ENCODE measurements at places on chromosomes 3 and 15. TPM values are rescaled to one million over a fixed set of nuclear protein-coding genes. Genes with fewer than 3 reads are reported as not detected.
A peak's percentile ranks its signal among the peaks of the same experiment; 100 is the strongest.

Gene TNFSF10
- 29.1 TPM for total RNA-seq

Gene EPHB3
- total RNA-seq, result not detected

Gene GPR171
- 26.8 TPM for total RNA-seq

Gene CIAO2A
- 25.8 TPM for total RNA-seq

Gene DOCK3
- 0.35 TPM for total RNA-seq

Gene ATP13A5
- not detected for total RNA-seq

Gene PROS1
- 0.81 TPM for total RNA-seq

Gene LRRC34
- not detected for total RNA-seq

Gene CADM2
- total RNA-seq, result not detected

DNA sequence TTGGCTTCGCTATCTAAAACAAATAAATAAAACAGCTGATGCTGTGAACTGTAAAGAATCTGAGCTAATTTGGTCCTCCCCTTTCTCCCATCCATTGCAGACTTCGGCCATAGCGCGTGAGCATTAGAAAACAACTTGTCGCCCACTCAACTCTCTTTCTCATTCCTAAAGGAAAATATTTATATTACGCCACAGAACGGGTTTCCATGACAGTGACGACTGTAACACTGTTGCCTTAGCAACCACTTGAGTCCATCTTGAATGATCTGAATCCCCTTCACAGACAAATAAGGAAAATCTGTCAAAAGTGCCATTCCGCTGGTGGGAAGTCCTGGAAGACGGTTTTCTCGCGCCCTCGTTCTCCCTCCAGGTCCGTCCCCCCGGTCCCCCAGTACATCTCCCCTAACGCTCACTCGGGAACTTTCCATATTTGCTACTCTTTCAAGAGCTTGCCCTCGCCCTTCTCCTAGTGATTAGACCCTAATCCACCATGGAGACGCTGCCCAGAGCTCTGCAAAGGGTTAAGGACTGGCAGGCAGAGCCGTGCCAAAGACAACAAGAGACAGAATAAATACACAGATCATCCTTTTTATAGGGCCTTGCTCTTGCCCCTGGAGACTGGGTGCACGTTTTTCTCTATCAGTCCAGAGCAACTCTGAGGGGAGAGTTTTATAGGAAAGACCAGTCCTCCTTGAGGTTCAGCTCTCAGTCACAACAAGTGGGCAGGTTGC, 50.5 kb downstream of the CRYGS start:
- no peak for DNase-seq

GRCh38 chr3:17039594-17039993, 154.8 kb downstream of the PLCL2 start:
- no peak for DNase-seq

DNA sequence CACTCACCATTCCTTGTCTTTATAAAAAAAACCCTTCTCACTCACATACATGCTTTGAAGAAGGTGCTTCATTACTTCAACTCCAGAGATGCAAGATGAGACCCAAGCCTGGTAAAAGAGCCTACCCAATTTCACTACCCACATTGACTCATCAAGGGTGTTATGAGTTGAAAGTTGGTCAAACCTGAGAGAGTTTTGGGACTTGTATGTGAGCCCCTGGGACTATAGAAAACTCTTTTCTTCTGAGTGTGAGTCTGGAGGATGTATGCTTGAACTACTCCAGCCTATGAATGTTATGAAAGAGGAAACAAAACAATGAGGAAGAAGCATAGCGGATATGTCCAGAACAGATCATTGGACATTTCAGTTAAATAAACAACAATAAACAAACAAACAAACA, 106.5 kb upstream of the SATB1 start:
- no peak for DNase-seq

GRCh38 chr15:36218991-36219390, 360.4 kb upstream of the CDIN1 start:
- no peak for DNase-seq

GRCh38 chr3:190645932-190646460, 132.1 kb downstream of the IL1RAP start:
- no peak for DNase-seq

GRCh38 chr15:98381446-98381845, 266.9 kb upstream of the IGF1R start:
- DNase-seq, result no peak

DNA sequence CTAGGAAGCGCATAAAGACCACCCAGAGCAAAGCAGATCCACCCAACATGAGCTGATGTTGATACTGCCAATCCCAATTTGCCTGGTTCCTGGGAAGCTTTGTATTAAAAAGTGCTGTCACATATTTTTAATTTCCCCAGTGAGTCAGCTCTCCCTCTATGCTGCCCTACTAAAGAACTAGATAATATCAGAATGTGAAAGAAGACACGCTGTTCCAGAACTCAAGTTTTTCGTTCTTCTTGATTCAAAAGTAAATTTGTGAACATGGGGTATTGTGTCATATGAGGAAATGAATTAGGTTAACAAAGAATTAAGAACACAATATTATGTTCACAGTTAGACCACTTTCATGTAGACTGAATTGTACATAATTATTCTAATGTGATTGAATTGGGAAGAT, 734.2 kb upstream of the ALCAM start:
- no peak for DNase-seq

DNA sequence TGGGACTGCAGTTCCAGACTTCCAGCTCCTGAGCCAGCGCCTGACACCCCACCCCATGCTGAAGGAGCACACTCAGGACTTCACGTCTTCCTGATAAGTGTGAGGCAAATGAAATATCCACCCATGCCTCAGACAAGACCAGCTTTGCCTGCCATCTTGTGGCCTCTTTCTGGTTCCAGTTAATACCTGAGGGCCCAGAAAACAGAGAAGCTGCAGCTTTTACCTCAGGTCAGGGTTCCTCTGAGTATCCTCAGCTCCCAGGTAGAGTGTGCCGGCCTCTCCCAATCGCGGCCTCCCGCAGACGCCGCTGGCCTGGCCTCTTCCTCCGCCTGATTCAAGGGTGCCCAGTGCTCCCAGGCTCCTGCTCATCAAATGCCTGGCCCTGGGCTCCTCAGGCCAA, 5.1 kb upstream of the KLHL6 start:
- peak; percentile 15 for DNase-seq

GRCh38 chr3:123476967-123477750, 28.3 kb upstream of the ADCY5 start:
- DNase-seq, result no peak

DNA sequence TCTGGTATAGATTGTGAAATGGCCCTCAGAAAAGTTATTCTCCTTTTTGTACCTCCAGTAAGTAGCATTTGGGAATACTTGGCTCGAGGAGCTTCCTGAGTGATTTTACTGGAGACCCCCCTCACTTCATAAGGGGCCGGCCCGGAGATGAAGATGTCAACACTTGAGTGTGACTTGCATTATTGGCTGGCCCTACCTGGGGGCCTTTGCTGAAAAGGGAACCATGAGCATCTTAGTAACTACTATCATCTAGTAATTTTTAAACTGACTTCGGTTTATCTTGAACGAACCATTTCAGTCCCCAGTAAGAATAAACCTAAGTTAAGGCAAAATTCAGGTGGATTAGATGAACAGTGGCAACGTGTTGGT, 1.3 kb downstream of the FAIM start:
- no peak for DNase-seq

- DNase-seq, result no peak
These were observed 1.5 kb downstream of the CRYBG3 start for GRCh38 chr3:97823046-97824004.

DNA sequence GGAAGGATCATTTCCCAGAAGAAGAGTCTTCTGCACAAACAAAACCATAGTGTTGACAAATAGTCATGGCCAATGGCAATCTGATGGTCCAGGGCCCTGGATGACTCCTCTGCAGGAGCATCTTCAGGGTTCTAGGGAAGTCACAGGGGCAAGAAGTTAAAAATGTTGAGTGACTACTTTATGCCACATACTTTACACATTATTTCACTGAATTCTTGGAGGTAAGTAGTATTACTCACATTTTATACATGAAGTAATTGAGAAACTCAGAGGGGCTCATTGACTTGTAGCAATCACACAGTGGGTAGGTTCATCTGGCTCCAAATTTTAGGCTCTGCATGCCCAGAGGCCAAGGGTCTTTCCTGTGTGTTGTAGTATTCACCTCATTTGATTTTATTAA, 430.2 kb upstream of the MCTP2 start:
- DNase-seq, result no peak

GRCh38 chr15:28913171-28913765, 27.5 kb downstream of the APBA2 start:
- no peak for DNase-seq

DNA sequence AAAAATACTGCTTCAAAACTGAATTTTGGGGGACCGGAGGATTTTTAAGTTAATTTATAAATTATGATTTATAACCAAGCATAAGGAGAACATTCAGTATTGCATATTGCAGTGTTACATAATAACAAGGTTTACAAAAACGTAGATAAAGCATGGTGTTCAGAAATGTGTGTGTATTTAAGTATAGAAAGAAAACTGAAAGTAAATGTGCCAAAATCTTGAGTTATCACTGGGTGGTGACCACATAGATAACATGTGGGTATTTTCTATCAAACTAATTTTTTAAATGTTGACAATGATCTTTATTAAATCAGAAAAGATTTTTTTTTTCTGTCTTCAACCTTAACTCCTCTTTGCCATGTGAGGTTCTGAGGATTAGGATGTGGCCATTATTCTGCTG, 32.6 kb downstream of the EIF2AK4 start:
- peak; percentile 39 for DNase-seq

DNA sequence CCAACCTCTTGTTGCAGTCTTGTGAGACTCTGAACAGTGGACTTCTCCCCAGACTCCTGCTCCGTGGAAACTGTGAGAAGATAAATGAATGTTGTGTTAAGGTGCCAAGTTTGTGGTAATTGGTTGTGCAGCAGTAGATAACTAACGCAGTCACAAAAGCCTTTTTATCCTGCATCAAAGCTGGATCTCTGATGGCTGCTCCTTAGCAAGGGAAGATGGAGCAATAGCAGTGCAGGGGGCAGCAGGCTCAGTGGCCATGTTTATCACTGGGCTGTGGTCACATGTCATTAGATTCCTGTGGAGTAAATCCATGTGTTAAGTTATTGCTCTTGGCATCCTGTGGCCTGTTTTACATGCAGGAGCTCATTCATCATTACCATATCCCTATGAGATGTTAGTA, 13.5 kb downstream of the CMTM7 start:
- DNase-seq, result no peak

DNA sequence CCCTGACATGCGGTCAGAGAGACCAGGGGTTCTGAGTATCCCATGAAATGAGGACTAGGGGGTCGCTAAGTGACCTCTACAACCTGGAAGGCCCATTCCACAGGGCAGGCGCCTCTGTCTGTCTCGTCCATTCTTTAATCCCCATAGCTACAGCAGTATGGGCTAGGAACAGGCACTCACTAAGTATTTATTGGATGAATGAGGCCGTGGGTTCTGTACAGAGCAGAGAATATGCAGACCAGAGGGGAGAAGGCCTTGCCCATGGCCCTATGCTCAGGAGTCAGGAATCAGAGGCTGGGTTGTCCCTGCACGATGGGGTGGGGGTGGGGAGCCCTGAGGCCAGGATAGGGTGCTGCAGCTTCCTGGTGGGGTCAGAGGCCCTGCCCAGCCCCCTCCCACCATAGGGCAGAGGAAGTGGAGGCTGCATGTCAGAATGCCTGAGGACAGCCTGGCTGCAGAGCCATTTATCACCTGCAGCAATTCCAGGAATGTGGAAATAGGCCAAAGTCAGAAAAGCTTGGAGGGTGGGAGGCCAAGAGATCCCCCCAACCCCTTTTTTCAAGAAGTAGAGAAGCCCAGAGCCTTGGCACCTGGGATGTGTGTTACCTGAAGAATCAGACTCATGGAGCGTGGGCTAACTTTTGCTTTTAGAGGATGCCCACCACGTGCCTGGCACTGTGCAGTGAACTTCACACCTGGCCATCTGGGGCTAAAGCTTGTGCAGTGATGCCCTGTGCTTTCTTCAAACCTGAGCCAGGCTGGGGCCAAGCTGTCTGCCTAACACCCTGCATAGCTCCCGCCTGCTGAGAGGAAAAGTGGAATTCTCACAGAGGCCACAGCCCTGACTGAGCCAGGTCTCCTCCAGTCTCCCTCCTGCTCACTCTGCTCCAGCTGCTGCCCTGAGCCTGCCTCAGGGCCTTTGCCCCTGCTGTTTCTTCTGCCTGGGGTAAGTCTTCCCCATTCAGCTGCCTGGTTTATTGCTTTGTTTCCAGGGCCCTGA, 109.4 kb downstream of the WNT7A start:
- DNase-seq, result no peak

DNA sequence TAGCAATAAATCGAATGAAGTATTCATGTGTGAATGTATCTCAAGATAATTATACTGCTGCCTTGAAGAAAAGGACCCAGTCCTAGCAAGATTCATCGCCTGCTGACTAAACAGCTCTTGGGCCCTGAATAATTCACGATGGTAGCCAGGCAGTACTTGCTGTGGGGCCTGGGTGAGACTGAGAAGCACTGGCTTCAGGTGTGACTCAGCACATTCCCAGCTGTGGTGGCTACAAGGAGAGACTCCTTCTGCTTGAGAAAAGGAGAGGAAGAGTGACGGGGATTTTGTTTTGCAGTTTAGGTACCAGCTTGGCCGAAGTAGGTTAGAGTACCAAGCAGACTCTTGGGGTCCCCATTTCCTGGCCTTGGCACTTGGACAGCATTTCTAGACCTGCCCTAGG, 47.6 kb upstream of the CD200R1L start:
- DNase-seq, result no peak

- no peak for DNase-seq
These were observed 54.0 kb upstream of the GADL1 start for GRCh38 chr3:30948426-30948825.

DNA sequence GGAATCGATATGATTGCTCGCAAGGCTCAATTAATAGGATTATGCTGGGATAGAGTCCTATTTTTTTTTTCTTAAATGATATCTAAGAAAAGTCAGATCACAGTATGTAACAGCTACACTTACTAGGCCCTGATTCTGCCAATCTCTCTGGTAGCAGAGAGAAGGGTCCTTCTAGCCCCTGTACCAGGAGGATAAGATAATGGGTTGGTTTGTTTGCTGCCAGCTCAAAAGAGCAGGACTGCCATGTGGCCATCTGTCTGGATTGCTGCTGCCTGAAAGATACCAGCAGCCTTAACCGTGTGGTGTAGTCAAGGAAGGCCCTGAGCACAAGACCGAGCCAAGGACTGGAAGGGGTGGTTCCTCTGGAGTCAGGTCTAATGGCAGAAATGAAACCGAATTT, 236.4 kb downstream of the KLF13 start:
- DNase-seq, result no peak

GRCh38 chr3:120264963-120265362, 20.1 kb downstream of the GPR156 start:
- no peak for DNase-seq

- DNase-seq, result no peak
These were observed 773.9 kb upstream of the CADM2 start for GRCh38 chr3:84184937-84185336.

- no peak for DNase-seq
These were observed 6.1 kb downstream of the ABTB1 start for GRCh38 chr3:127678611-127679533.

DNA sequence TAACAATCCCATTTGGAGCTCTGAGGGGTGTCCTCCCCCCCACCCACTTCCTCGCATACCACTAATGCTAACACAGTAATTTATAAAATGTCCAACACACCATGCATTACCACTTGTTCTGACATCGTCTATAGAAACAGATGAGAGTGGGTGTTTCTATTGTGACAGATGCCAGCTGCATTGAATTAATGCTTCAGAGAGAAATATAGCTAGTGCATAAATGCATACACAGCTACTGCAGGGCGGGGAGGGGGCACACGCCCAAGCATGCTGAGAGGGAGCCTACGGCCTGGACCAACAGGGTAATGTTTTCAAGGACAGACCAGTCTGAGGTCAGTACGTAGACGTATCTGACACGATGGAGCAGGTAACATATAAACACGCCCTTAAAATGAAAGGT, 106.0 kb upstream of the FEZF2 start:
- DNase-seq, result no peak

GRCh38 chr3:16325850-16326249, 60.8 kb downstream of the OXNAD1 start:
- no peak for DNase-seq
